ENCODE measurements at places on chromosomes 2 and 18.
A peak's percentile ranks its signal among the peaks of the same experiment; 100 is the strongest.

DNA sequence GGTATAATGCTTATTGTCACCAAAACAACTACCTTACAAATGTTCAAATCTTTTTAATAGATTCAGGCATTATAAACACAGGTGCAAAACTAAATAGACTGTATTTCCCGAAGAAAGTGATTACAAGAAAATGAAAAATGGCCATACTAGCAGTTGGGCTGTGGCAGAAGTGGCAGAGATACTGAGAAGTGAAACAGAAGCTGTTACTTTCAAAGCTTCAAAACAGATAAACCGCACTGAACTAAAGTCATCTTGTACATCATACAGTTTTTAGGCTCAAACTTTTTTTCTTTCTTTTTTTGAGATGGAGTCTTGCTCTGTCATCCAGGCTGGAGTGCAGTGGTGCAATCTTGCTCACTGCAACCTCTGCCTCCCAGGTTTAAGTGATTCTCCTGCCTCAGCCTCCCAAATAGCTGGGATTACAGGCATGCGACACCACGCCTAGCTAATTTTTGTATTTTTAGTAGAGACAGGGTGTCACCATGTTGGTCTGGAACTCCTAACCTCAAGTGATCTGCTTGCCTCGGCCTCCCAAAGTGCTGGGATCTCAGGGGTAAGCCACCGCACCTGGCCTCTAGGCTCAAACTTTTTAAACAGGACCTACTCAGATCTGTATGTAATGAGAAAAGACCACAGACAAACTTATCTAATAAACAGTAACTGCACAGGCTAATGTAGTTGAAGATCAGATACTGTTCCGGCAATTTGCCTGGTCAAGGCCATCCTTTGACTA is 77.9 kb upstream of the SATB2 start:
- no peak for DNase-seq

- DNase-seq: no peak
These were observed 397.2 kb upstream of the CDH2 start for GRCh38 chr18:28574175-28574574.

GRCh38 chr2:241764275-241765241 is 12.1 kb upstream of the GAL3ST2 start:
- DNase-seq: no peak

DNA sequence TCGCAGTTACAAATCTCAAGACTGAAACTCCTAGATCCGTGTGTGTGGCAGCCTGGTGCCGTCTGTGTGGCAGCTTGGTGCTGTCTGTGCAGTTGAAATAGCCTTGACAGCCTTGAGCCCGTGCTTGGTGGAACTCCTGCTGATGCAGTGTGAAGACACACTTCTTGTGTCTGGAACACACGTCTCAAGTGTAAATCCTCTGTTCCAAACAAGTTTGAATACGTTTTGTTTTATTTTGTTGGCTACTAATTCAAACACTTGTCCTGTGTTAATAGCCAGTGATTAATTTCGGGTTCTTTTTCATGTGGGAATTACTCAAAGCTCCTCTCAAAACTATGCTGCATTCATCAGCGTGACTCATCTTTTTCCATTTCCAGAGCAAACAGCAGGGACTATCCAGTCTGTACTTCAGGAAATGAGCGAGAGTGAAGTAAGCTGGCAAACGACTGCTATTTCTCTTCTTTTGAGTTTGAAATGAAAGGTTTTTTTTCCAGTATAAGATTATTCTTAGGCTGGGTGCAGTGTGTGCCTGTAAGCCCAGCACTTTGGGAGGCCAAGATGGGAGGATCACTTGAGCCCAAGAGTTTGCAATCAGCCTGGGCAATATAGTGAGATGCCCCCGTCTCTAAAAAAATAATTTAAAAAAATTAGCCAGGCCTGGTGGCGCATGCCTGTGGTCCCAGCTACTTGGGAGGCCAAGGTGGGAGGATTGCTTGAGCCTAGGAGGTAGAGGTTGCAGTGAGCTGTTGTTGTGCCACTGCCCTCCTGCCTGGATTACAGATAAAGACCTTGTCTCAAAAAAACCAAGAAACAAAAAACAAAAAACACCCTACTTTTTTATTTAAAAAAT is 152.9 kb downstream of the SPP2 start:
- no peak for DNase-seq

GRCh38 chr2:9720352-9721093 is 89.7 kb upstream of the YWHAQ start:
- DNase-seq: peak; percentile 26

- DNase-seq: no peak
These were observed 271.4 kb downstream of the DCDC2C start for GRCh38 chr2:3974765-3975164.

DNA sequence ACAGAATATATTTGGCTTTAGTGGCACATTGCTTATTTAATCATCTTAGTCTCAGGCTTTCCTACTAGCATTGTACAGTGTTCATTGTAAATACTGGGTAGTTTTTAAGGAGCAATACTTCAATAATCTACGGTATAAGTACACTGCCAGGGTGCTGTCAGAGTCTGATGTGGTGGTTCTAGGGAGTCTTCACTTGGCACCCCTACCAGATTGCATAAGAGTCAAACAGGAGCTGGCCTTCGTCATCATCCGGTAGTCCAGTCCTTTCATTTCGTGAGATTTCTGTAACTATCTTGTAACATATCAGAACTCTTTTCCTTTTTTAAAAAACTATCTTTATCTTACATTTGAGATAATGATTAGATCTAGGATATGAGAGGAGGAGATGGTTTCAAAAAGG is 91.1 kb downstream of the ZNF532 start:
- no peak for DNase-seq

GRCh38 chr2:219592736-219593135 is 4.9 kb upstream of the STK11IP start:
- no peak for DNase-seq

DNA sequence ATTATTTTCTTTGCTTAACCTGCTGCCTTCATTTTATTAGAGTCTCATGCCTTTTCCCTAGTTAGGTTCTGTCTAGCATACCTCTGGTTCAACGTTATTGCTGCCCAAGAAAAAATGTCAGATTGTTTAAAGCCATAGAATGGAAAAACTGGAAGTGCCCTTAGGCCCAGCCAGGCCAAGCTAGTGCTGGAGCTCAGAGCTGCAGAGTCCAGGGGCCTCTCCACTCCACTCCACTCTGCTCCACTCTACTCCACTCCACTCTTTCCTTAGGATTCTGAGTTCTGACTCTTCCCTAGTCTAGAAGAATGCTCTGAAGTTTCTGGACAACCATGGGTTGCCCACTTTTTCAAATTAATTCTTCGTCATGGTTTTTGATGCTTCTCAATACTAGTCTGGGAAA is 155.6 kb downstream of the SETBP1 start:
- no peak for DNase-seq

DNA sequence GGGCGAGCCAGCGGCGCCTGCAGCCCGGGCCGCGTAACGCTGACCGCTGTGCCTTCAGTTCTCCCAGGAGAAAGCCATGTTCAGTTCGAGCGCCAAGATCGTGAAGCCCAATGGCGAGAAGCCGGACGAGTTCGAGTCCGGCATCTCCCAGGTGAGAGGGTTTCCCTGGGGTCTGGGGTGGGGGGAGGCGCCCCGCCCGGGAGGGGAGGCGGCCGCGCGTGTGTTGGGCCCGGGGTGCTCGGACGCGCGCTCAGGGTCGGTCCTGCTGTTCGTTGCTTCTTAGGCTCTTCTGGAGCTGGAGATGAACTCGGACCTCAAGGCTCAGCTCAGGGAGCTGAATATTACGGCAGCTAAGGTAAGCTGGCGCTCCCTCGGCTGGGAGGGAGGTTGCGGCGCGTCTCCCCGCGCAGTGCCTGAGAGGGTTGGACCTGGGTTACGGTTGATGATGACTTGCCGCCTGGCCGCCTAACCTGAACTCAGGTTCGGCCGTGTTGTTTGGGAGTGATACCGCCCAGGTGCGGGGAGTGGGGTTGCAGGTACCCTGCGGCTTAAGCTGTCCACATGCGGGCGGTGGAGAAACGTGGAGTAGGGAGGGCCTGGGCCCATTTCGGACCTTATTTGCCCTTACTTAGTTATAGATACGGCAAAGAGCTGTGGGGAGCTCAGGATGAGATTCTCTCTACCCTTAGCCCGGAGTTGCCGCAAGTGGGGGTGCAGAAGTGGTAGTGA is 638 bp downstream of the RPS7 start:
- no peak for DNase-seq

GRCh38 chr18:78145096-78145495 is 834.5 kb upstream of the SALL3 start:
- no peak for DNase-seq

DNA sequence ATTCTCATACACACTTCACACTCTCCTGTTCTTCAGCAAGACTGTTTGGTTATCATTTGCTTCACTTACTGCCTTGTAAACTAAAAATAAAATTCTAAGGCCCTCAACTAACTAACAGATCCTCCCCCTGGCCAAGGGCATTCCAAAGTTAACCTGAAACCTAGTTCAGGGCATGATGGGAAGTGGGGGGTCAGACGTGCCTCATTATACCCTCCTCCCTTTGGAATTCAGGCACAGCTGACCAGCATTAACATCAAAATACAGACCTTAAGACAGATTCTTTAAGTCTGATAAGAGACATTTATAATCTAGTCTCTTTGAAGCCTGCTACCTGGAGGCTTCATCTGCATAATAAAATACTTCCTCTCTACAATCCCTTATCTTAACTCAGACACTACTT is 221.0 kb downstream of the NOL4 start:
- no peak for DNase-seq

- DNase-seq: no peak
These were observed 309.8 kb downstream of the ERBB4 start for GRCh38 chr2:212228743-212229171.

- no peak for DNase-seq
These were observed 37.0 kb downstream of the TFCP2L1 start for GRCh38 chr2:121247971-121248370.

- no peak for DNase-seq
These were observed 59.5 kb downstream of the CHN1 start for GRCh38 chr2:174945601-174946260.

- no peak for DNase-seq
These were observed 126.1 kb downstream of the RTN4 start for GRCh38 chr2:54924121-54924520.

- DNase-seq: no peak
These were observed 144.1 kb downstream of the PRPF40A start for GRCh38 chr2:152573168-152573567.

GRCh38 chr2:105841551-105841950 is 96.8 kb downstream of the NCK2 start:
- no peak for DNase-seq

GRCh38 chr2:238601433-238602222 is 174.9 kb downstream of the ASB1 start:
- DNase-seq: no peak

DNA sequence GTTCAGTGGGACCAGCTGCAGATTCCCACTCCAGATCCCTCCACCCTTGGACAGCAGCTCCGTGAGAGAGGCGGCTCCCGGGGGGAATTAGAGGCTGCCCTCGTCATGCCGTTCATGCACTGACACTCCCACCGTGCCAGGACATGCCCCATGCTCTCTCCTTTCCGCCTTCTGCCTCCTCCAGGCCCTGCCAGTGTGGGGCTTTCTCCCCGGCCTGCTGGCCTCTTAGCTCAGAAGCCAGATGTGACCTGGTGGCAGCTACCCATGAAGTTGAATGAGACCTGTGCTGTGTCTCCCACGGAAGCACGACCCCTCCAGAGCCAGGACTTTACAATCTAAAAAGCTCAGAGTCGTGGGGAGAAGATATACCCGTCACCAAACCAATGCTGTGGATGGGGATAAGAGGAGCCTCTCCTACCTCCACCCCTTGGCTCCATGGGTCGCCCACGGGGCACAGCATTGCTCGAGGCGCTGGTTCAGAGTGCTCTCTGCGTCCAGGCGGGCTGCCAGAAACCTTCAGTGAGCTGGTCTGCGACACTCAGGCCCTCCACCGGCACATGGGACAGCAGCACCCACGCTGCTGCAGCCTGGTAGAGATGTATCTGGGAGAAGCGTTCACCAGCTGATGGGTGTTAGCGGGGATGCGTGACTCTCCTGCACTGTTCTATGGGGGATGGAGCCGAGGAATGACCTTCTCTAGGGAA is 111.0 kb upstream of the GPC1 start:
- no peak for DNase-seq

GRCh38 chr2:143160732-143161707 is 31.8 kb downstream of the ARHGAP15 start:
- DNase-seq: no peak

- no peak for DNase-seq
These were observed 49.1 kb upstream of the SLC14A2 start for GRCh38 chr18:45566025-45566740.

- DNase-seq: peak; percentile 59
These were observed 3.9 kb downstream of the BOD1L2 start for GRCh38 chr18:57150828-57151227.

- DNase-seq: no peak
These were observed 371.3 kb upstream of the HS6ST1 start for GRCh38 chr2:128689971-128690370.

DNA sequence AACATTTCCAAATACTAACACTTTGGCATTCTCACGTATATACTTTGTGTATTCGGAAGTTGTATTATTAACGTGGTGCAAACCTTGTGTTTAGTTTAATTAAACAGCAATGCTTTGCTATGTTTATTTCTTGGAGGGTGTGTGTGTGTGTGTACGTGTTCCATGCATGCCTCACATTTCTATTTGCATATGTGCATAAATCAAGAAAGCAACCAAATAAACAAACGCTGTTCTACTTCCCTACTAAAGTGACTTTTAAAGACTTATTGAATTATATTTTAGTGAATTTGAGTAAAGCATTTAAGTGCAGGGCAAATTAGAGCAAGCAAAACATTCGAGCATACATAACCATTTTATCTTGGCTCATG is 54.2 kb upstream of the ZNF396 start:
- no peak for DNase-seq

GRCh38 chr2:179438654-179439053 is 174.0 kb upstream of the SESTD1 start:
- no peak for DNase-seq

DNA sequence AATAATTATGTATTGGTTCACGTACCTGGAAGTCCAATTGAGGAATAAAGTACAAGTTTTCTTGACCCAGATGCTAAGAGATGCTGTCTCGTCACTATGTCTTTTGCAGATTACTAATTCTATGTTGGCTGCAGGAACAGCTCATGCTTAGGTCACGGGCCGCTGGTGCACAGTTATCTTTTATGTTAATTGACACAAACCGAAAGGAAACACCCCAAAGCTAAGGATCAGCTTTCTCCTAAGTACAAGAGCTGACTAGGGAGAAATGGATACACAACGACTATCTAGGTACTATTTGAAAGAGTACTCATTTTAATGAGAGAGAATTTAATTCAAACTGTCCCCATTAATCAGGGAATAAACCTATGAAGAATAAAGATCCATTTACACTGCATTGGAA is 217.7 kb upstream of the SLC35G4 start:
- no peak for DNase-seq

DNA sequence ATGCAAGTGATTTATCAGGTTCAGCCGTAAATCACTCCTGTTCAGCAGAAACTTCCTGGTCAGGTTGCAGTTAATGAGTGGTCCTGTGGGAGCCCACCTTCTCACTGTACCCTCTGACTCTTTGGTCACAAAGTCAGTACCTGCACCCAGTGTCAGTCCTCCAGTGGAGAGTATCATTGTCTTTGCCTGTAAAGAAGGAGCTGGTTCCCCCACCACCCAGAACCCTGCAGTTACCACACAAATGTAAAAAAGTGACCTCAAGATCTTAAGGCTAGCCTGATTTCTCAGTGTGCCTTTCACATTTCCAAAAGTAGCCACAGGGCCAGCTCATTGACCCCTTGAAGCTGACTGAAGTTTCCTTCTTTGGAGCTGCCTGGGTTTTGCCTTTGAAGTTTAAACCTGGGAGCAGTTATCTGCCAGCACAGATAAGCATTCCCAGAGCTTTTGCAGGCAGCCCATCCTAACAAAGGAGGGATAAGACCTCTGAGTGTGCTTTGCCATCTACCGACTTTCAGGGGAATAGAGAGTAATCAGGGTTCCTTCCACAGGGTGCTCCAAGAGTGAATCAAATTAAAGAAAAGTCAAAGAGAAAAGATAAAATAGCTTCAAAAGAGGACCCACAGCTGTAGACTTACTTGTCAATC is 725.2 kb downstream of the CPS1 start:
- no peak for DNase-seq
